ENCODE measurements at places on chromosomes 2 and 18. TPM values are rescaled to one million over a fixed set of nuclear protein-coding genes. Genes with fewer than 3 reads are reported as not detected.

GRCh38 chr2:74070991-74071390 is 76.7 kb downstream of the BOLA3 start:
- no peak for DNase-seq
- H3K27ac ChIP-seq = no peak overlapping the region
- no peaks in the 10 kb centered on the region for H3K36me3 ChIP-seq
- no peak overlapping the region for H3K4me3 ChIP-seq
- no peaks in the 10 kb centered on the region for H3K4me1 ChIP-seq
- no peaks in the 10 kb centered on the region for H3K27me3 ChIP-seq

FBXO15 gene
- total RNA-seq = 0.37 TPM

GRCh38 chr2:6828299-6828584 is 37.5 kb downstream of the CMPK2 start:
- no peaks in the 10 kb centered on the region for H3K36me3 ChIP-seq
- no peaks in the 10 kb centered on the region for H3K4me1 ChIP-seq
- H3K27me3 ChIP-seq = no peaks in the 10 kb centered on the region
- H3K27ac ChIP-seq = no peak overlapping the region
- no peak overlapping the region for H3K4me3 ChIP-seq

DNA sequence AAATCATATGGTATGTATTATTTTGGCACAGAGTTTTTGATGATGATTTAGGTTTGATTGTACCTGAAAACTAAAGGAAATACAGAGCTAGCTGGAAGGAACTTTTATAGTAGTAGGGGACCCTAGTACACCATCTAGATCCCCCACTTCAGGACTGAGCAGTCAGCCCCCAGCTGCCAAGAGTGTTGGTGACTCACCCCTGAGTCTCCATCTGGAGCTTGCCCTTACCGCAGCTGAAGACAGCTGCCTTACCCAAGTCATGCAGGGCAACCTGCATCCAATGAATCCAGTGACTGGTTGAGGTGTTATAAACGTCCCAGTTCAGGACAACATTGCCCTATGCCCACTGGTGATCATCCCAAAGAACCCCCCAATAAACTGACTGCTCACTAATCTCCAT is 15.3 kb downstream of the PMS1 start:
- no peak overlapping the region for H3K4me3 ChIP-seq
- no peak for DNase-seq
- H3K27me3 ChIP-seq = no peaks in the 10 kb centered on the region
- no peaks in the 10 kb centered on the region for H3K4me1 ChIP-seq
- no peak overlapping the region for H3K27ac ChIP-seq

GRCh38 chr2:237000481-237000880 is 85.2 kb upstream of the COPS8 start:
- no peaks in the 10 kb centered on the region for H3K27me3 ChIP-seq
- no peak overlapping the region for H3K4me3 ChIP-seq
- no peak for DNase-seq
- H3K36me3 ChIP-seq = no peaks in the 10 kb centered on the region

- no peak overlapping the region for H3K27ac ChIP-seq
- peak; percentile 41 for DNase-seq
- no peak overlapping the region for H3K4me3 ChIP-seq
- no peaks in the 10 kb centered on the region for H3K4me1 ChIP-seq
- no peaks in the 10 kb centered on the region for H3K27me3 ChIP-seq
- H3K36me3 ChIP-seq = no peaks in the 10 kb centered on the region
Measured at GRCh38 chr2:60439219-60439974, 114.1 kb downstream of the BCL11A start.

- H3K27me3 ChIP-seq = no peaks in the 10 kb centered on the region
- no peak overlapping the region for H3K27ac ChIP-seq
- H3K4me3 ChIP-seq = no peak overlapping the region
Measured at GRCh38 chr2:20620696-20621365, 30.1 kb downstream of the HS1BP3 start.

- H3K36me3 ChIP-seq = no peaks in the 10 kb centered on the region
- DNase-seq = no peak
- H3K4me1 ChIP-seq = no peaks in the 10 kb centered on the region
- no peaks in the 10 kb centered on the region for H3K27me3 ChIP-seq
Measured at GRCh38 chr2:236793023-236794011, 223.7 kb downstream of the ACKR3 start.

DNA sequence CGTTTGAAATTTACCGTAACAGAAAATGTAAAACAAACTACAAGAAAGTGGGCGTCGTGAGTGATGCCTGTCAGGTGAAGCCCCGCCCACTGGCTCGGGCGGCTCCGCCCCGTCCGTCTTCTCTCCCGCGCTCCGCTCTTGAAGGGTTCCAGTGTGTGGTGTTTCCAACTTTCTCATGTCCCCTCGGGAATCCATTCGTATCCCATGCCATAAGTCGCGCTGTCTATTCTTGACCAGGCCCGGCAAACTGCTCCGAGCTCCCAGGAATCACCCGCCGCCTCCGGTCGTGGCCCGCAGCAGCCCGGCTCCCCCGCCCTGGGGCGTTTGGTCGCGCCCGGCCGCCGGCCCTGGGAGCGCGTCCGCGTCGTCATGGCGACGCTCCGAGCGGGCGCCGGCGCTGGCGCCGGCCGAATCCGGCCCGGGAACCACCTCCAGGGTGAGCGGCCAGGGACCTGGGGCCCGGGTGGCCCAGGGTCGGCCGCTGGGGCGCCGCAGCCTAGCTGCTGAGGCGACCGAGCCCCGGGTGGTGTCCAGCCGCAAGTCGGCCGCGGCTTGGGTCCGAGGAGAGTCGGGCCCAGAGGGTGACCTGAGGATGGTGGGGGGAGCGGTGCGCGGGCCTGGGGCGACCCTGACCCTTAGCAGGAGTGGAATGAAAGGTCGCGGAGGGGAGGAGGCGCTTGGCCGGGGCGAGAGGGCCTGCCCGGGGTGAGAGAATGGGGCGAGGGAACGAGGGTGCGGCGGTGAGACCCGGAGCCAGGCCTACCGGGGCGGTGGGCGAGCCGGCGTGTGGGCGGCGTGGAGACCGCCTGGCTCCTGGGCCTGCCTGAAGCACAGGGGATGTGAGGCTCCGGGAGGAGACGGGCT is at the start of gene CFAP221:
Gene CFAP221 (plus strand): TSS at position 375 of the 864 bp plus-strand sequence. CDS start 1,683 bp downstream, outside the sequence.
- no peaks in the 10 kb centered on the region for H3K36me3 ChIP-seq
- H3K27ac ChIP-seq = peak within 1 kb of the TSS; percentile 81
- H3K4me1 ChIP-seq = peaks cover 23% of the 10 kb centered on the region
- DNase-seq = peak; percentile 83

- H3K27ac ChIP-seq = no peak overlapping the region
- H3K36me3 ChIP-seq = peaks cover 15% of the 10 kb centered on the region
- no peak for DNase-seq
- peaks cover 13% of the 10 kb centered on the region for H3K4me1 ChIP-seq
Measured at GRCh38 chr18:35974181-35974580, 1.7 kb downstream of the RMP24 start.

GRCh38 chr2:115248066-115248465 is 805.6 kb downstream of the DPP10 start:
- no peaks in the 10 kb centered on the region for H3K36me3 ChIP-seq
- H3K27ac ChIP-seq = no peak overlapping the region
- H3K4me3 ChIP-seq = no peak overlapping the region
- H3K4me1 ChIP-seq = no peaks in the 10 kb centered on the region
- DNase-seq = no peak

DNA sequence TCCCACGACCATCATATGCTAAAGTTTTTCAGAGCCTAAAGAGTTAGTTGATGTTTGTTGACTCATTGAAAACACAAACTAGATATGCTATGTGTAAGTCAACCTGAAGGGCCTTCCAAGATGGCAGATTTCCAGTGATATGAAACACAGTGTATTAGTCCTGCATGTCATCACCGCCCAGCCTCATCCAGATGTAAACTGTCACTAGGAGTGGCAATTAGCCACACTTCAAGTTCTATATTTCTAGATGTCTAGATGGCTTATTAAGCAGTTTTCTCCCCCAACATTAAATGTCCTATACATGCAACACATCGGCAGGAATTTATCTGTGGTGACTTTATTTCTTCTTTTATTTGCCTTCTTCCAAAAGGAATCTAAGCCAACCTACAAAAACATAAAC is 444.1 kb upstream of the SMIM21 start:
- no peak overlapping the region for H3K27ac ChIP-seq
- no peaks in the 10 kb centered on the region for H3K36me3 ChIP-seq
- H3K27me3 ChIP-seq = no peaks in the 10 kb centered on the region
- H3K4me1 ChIP-seq = no peaks in the 10 kb centered on the region
- no peak overlapping the region for H3K4me3 ChIP-seq
- no peak for DNase-seq

DNA sequence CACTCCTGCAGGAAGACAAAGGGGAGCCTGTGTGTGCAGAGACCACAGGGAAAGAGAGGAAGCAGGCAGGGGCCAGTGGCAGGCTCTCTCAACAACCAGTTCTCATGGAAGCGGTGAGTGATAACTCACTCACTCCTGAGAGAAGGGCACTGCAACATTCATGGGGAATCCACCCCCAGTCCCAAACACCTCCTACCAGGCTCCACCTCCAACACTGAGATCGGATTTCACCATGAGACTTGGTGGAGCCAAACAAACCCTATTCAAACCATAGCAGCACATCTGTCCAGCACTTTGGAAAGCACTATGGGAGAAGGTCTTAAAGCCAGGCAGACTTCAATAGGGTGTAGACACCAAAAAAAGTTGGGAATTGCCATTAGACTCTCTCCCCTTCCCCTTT is 345.7 kb upstream of the SPRED2 start:
- no peak overlapping the region for H3K27ac ChIP-seq
- no peak overlapping the region for H3K4me3 ChIP-seq
- no peaks in the 10 kb centered on the region for H3K27me3 ChIP-seq

- H3K27me3 ChIP-seq = no peaks in the 10 kb centered on the region
- H3K4me3 ChIP-seq = no peak overlapping the region
- no peaks in the 10 kb centered on the region for H3K4me1 ChIP-seq
- no peak overlapping the region for H3K27ac ChIP-seq
- DNase-seq = no peak
- H3K36me3 ChIP-seq = no peaks in the 10 kb centered on the region
Measured at GRCh38 chr2:36395866-36396265, 40.3 kb downstream of the CRIM1 start.

HDLBP gene
- 733 TPM for total RNA-seq

NGEF gene
- 3.3 TPM for total RNA-seq

DNA sequence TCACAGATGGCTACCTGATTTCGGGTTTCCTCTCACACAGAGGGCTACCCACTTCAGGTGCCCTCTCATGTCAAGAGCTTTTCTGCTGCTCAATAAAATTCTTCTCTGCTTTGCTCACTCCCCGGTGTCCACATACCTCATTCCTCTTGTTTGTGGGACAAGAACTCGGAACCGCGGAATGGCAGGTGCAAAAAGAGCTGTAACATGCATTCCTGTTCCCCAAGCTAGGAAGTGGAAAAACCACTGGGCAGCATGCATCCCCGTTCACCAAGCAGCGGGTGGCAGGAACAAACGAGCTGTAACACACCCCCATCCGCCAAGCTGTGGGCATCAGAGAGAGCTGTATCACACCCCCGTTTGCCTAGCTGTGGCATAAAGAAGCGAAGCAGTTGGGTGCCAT is 27.2 kb upstream of the FRZB start:
- H3K27ac ChIP-seq = no peak overlapping the region
- no peaks in the 10 kb centered on the region for H3K4me1 ChIP-seq
- no peaks in the 10 kb centered on the region for H3K36me3 ChIP-seq
- no peaks in the 10 kb centered on the region for H3K27me3 ChIP-seq
- H3K4me3 ChIP-seq = no peak overlapping the region
- DNase-seq = no peak

GRCh38 chr18:54090856-54091255 is 133.6 kb downstream of the MBD2 start:
- H3K36me3 ChIP-seq = no peaks in the 10 kb centered on the region
- H3K4me1 ChIP-seq = no peaks in the 10 kb centered on the region
- DNase-seq = no peak
- H3K4me3 ChIP-seq = no peak overlapping the region
- H3K27me3 ChIP-seq = no peaks in the 10 kb centered on the region
